ENCODE measurements at places on chromosomes 7 and 10.

DNA sequence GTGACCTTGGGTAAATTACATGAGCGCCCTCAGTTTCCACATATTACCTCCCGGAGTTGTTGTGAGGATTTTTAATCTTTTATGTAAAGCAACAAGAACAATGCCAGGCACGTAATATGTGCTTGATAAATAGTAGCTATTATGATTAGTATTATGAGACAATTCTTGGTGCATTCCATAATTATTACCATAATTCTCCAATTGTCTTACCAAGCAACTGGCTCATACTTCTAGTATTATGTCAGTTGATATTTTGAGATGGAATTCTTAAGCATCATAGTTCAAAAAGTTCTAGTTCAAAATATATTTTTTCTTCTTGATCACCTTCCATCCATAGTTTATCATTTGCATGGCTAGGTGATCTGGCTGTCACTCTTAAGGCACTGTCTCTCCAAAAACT is 259.0 kb downstream of the BBS9 start:
- DNase-seq, result no peak

DNA sequence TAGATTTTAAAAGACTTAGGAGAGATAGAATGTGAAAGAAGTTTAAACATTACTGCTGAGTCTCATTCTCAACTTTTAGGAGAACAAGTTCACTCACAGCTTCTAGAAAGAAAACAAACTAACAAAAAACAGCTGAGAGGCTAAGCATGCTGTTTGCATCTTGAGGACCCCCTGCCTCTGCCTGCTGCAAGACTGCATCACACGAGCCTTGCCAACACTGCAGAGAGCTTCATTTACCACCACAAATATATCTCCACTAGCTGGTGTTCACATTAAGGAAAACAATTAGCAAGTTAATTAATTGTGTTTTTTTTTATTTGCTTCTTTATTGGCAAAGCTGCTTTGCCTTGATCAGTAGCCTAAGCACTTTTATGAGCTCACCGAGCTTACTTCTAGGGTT is 336.6 kb upstream of the KIAA1217 start:
- no peak for DNase-seq

- DNase-seq, result no peak
These were observed 203.9 kb upstream of the PCLO start for GRCh38 chr7:83366629-83367028.

DNA sequence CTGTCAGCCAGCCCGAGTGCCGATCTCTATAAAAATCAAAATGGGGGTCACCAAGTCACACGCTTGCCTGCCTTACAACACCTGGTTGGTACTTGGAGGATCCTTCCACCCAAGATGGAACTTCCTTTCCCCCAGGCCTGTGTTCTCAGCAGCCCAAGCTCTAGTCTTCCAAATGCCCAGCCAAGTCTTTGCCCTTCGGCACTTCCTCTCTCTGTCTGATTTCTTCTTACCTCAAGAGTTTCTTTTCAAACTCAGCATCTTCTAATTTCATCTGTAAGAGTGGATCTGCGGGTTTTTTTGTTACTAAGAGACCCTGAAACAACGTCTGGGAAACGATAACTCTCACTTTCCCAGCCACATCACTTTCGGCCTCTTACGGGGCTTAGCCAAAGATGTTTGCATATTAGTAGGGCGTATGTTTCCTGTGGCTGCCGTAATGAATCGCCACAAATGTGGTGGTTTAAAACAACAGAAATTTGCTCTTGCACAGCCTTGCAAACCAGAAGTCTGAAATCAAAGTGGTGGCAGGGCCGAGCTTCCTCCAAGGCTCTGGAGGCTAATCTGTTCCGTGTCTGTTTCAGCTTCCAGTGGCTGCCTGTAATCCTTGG is 219.9 kb downstream of the TCF7L2 start:
- peak; percentile 61 for DNase-seq

DNA sequence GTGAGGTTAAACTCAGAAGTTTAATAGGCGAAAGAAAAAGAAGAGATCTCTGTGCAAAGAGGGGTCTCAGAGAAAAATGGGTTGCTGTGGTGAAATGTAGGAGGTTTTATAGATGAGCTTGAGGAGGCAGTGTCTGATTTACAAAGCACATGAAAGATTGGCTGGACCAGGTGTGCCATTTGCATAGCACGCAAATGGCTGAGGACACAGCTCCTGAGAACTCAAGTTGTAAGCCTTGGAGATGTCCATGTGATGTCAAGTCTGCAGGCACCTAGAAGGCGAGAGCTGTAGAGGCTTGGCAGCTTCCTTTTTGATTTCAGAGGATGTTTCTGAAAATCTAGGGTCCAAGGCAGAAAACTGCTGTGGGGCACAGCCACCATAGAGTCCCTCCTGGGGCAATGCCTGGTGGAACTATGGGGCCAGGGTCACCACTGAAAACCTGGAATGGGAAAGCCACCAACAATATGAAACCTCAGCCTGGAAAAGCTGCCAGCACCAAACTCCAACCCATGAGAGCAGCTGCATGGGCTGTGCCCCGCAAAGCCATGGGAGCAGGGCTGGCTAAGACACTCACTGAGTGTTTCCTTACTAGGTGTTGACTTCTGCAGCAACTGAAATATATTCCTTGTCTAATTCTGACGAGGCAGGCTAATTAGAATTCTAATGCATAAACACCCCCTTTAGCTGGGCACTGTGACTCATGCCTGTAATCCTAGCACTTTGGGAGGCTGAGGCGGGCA is 96.9 kb upstream of the TNS3 start:
- no peak for DNase-seq

DNA sequence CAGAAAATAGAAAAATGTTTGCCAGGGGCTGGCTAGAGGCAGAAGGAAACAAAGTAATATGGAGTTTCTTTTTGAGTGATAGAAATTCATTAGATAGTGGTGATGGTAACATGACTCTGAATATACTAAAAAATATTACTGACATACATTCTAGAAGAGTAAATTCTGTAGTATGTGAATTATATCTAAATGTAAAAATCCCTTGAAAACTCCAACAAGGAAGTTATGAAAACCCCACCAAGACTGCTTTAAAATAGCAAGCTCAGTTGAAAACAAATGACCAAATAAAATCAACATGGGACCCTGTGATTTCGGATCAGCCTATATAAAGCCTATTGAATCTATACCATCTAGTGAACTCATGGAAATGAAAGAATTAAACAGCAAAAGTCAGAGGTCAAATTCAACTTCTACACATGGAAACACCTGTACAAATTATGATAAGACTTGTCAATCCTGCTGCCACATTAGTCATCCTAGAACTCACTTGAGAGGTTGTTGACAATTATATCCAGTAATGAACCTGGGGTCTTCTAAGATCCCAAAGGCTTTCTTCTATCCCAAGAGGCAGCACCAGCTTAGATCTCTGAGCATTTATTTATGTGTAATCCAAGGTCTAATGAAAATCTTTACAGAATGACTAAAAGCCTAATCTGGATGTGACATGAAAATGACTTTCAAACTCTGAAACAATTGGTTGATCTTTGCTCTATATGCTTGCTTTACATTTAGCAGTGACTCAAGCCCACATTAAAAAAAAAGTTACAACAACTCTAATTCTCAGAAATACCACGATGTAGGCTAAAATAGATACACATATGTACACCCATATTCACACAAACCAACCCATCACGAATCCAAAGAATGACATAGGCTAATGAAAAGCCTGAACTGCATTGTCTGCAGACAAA is 59.3 kb downstream of the OSBPL3 start:
- no peak for DNase-seq

- no peak for DNase-seq
These were observed 743 bp downstream of the ADAP1 start for GRCh38 chr7:953547-954327.

GRCh38 chr7:105267244-105267643 is 121.5 kb downstream of the SRPK2 start:
- no peak for DNase-seq

GRCh38 chr7:114209968-114210367 is 204.6 kb upstream of the FOXP2 start:
- no peak for DNase-seq

DNA sequence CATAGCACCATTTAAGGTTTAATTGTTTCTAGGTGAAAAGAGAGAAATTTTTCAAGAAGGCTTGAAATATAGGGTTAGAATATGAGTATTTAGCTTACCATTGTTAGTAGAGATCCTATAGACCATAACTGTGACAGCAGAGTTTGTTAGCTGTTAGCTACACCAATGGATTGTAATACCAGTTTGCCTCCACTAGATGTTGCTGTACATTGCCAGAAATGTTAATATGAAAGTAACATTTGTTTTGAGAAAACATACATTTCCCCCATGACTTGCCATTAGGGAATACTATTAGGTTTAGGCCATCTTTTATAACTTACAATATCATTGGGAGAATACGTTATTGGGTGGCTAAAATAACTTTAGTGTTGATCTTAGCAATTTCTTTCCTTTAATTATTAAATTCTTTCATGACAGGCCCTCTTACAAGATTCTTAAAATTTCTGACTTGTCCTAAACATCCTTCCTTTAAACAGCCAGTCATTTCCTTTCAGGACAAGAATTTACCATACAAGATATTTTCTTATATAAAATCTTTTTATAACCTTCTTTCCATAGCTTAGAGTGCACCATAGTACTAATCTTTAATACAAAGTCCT is 39.5 kb downstream of the ZNF117 start:
- no peak for DNase-seq

DNA sequence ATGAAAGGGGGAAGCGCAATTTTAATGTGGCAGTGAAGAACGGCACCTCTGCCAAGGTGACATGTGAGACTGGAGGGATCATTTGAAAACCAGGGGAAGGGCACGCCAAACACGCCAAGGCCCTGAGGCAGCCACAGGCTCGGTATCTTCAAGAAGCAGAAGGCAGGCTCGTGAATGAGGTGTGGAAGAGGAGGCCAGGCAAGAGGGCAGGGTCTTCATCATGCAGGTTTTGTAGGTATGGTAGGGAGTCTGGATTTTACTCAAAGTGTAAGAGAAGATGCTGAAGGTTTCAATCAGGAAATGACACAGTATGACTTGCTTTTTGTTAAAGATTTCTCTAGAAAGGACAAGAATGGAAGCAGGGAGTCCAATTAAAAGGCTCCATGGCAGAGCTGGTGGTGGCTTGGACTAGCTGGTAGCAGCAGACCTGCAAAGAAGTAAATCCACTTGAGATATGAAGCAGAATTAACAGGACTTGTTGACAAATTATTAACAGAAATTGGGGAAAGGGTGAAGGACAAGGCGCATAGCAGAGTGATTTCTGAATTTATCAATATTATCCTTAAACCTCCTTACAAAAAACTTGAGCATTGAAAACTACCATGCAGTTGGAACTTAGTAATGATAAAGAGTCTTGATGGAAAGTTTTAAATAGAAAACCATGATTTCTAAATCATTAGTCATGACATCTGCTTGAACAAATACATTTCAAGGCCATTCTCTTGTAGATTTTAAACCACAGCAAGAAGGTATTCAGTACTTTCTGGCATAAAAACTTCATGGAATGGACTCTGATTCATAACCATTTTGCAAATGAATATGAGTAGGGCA is 70.4 kb downstream of the COA1 start:
- no peak for DNase-seq

- DNase-seq, result no peak
These were observed 206 bp downstream of the UPF2 start for GRCh38 chr10:12042409-12042796.

GRCh38 chr7:151631570-151631952 is 111.9 kb upstream of the RHEB start:
- no peak for DNase-seq

DNA sequence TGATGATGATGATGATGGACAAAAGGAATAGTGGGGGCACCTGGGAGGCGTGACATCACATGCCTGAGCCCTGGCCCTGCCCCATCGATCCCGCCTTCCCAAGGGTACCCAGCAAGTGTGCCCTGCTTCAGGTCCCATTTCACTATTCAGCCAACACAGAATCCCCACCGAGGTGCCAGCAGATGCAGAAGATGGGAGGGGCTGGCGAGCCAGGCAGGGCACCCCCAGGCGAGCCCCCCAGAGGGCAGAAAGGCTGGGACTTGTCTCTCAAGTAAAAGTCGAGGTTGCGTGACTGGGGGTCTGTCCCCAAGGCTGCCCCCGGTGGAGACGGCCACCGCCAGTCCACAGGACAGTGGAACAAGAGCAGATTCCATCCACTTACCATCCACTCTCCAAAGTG is 57.5 kb downstream of the INSIG1 start:
- DNase-seq, result no peak

DNA sequence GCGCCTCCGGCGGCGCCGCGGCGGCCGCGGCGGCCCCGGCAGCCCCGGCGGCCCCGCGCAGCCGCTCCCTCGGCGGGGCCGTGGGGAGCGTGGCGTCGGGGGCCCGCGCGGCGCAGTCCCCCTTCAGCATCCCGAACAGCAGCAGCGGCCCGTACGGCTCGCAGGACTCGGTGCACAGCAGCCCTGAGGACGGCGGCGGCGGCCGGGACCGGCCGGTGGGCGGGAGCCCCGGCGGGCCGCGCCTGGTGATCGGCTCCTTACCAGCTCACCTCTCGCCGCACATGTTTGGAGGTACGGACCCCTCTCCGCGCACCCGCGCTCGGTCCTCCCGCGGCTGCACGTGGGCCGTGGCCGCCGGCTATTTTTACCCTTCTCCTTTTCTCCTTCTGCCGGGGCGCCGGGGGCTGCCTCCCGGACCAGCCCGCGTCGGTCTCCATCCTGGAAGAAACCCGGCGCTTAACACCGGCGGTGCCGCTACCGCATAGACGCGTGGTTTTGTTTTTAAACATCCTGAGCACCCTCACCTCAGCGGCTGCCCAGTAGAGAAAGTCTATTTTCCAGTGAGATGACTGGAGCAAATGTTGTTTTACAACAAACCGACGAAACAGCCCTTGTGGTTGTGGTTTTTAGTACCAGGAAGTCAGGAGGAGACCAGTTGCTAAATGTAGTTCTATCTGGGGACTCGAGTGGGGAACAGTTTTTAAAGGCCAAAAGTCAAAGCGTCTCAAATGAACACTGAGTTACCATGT is 1.3 kb downstream of the ZNRF2 start:
- peak; percentile 44 for DNase-seq

DNA sequence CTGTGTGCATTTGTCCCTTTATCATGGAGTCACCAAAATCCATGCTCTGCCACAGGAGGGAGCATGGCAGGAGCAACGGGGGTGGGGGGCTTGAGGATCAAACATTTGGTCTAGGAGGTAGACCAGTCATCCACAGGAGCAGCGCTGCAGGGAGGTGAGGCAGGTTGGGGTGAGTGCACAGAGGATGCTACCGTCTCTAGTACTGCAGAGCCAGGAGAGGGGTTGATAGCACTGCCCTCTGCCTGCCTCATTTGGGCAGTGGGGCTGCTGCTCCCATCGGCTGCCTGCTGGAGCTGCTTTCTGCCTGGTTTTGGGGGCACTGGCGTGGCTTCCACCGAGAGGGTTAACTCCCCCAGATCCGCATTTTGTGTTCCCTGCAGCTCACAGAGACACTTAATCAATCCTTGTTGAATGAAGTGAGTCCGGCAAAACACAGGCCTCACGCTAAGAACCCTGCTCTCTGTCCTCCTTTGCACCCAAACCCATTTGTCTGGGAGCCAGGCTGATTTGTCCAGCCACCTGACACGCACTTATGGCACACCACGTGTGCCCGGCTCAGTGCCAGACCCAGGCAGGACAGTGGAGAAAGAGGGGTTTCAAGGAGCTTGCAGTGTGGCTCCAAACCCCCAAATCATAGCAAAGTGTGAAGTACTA is 527.1 kb upstream of the FOXK1 start:
- no peak for DNase-seq

Measured in stimulated activated effector memory CD8-positive, alpha-beta T cell treated with anti-CD3 and anti-CD28 coated beads, Interleukin-12 subunit alpha, Interleukin-12 subunit beta, amount 100 ng/mL, for 72 hours (primary cell).